ENCODE measurements at places on chromosomes 1 and 21. TPM values are rescaled to one million over a fixed set of nuclear protein-coding genes. Genes with fewer than 3 reads are reported as not detected.

GPR157 gene
- 3.5 TPM for total RNA-seq

DNA sequence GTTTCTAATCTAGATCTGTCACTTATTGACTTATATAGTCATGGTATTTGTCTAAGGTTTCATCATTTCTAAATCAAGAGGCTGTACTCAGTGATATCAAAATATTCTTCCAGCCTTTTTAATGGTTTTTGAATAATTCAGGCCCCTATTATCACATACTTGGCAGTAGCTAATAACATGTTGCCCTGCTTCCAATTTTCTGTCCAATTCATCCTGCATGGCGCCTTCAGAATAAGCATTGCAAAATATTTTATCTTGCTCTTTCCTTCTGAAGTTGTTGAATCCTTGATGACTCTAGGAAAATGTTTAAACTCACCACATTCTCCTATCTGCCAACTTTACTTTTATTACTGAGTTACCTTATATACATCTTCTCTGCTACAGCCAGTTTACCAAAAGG lies 517.2 kb upstream of the B3GALT2 start:
- no peak overlapping the region for H3K4me3 ChIP-seq
- H3K36me3 ChIP-seq, result peaks cover 3% of the 10 kb centered on the region
- no peak for DNase-seq

- H3K36me3 ChIP-seq, result no peaks in the 10 kb centered on the region
- H3K27me3 ChIP-seq, result no peaks in the 10 kb centered on the region
- peaks cover 13% of the 10 kb centered on the region for H3K4me1 ChIP-seq
Measured at GRCh38 chr1:221740993-221741702, 741 bp downstream of the DUSP10 start.

DNA sequence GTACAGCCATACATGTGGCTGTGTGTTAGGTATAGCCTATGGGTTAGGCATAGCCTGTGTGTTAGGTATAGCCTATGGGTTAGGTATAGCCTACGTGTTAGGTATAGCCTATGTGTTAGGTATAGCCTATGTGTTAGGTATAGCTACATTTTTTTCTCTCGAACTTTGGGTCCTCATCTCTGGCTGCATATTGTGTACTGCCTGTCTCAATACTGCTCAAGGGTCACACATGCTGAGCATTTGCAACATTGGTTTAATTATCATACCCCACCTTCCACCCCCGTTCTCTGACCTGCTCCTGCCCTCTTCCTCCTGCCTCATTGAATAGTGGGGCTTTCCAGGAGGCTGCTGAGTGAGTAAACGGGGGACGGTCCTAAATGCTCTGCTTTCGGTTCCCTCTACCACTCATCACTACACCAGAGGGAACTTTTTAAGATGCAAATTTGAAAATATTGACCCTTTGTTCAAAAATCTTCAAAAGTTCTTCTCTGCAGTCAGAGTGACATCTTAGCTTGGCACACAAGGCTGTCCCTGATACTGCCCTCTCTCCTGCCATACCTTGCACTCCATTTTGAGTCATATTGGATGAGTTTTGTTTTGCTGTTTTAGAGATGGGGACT lies 17.8 kb downstream of the OR2B11 start:
- DNase-seq, result no peak
- no peak overlapping the region for H3K27ac ChIP-seq
- no peak overlapping the region for H3K4me3 ChIP-seq
- H3K36me3 ChIP-seq, result no peaks in the 10 kb centered on the region
- H3K4me1 ChIP-seq, result no peaks in the 10 kb centered on the region
- no peaks in the 10 kb centered on the region for H3K27me3 ChIP-seq

DNA sequence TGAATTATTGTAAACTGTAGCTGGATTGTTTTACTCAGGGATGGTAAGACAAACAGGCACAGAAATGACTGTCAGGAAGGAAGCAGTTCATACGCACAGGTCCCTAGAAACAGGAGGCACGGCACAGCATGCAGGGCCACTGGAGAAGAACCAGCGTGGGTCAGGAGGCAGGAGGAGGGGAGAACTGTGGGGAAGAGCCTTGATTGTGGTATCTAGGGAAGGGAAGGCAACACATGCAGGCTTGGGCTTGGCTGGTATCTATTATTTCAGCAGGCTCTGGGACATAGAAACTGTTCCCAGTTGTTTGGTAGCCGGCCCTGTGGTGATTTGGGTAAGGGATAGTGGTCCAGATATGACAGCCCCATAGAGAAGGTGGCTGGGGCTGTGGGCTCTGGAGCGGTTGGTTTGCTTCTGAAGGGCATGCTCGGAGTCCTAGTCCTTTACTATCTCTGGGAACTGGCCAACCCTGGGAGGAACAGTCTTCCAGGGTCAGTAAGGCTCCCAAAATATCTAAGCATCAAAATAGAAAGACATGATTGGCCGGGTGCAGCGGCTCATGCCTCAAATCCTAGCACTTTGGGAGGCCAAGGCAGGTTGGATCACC lies 43.1 kb upstream of the CCSAP start:
- DNase-seq, result no peak
- H3K4me1 ChIP-seq, result no peaks in the 10 kb centered on the region
- H3K27ac ChIP-seq, result no peak overlapping the region
- peaks cover 17% of the 10 kb centered on the region for H3K27me3 ChIP-seq

DNA sequence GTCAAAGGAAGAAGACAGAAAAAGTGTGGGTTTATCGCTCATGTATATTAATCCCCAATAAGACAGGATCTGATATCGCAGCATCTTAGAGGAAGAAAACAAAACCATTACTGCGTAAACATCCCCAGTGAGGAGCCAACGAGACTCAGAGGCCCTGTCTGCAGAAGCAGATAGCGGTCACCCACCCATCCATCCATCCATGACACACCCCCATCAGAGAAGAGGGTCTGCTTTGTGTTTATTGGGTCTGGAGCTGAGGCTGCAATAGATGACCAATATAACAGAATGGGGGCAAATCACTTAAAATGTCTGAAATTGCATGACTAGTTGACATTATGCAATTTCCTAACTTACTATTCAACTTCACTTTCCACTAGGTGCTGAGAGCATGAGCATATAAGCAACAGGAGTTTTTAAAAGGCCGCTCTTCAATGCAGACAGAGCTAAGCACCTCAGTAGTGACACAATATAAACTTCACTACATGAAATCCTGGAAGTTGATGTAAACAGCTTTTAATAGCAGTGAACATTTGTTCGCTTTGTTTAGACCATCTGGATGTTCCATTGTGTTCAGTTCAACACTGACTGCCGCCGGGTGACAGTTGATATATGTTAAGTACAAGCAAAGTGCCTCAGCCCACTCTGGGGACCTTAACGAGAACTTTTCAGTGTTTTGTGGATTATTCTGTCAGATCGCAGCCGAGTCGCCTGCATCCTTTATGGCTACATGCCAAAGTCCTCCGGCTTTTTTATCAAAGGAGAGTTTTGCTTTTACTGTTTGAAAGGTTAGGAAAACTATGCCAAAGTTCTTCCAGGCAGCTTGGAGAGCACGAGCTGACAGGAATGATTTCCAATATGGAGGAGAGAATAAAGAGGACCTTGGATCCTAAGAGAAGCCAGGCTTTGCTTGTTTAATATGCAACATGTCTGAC lies 167.5 kb downstream of the ZNF281 start:
- no peaks in the 10 kb centered on the region for H3K36me3 ChIP-seq
- H3K27me3 ChIP-seq, result peaks cover 30% of the 10 kb centered on the region
- H3K4me3 ChIP-seq, result no peak overlapping the region
- DNase-seq, result no peak
- H3K27ac ChIP-seq, result no peak overlapping the region

- no peaks in the 10 kb centered on the region for H3K27me3 ChIP-seq
- H3K27ac ChIP-seq, result peak overlapping the region; percentile 98
- peaks cover 30% of the 10 kb centered on the region for H3K36me3 ChIP-seq
- peak overlapping the region; percentile 64 for H3K4me3 ChIP-seq
- no peak for DNase-seq
Measured at GRCh38 chr1:92538048-92538412, 51.3 kb upstream of the GFI1 start.

RYR2 gene
- 0.05 TPM for total RNA-seq

DNA sequence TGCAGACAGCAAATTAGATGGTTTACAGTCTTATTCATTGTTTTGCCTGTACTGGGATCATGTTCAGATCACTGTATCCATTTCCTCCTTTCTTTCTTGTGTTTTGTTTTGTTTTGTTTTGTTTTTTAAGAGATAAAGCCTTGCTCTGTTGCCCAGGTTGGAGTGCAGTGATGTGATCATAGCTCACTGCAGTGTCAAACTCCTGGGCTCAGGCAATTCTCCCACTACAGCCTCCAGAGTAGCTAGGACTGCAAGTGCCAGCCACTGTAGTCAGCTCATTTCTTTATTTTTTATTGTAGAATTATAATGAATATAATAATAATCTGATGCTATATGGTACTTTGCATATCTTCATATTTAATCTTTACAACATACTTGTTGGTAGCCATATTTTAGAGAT lies 403.7 kb upstream of the B3GALT2 start:
- H3K27me3 ChIP-seq, result no peaks in the 10 kb centered on the region
- peaks cover 34% of the 10 kb centered on the region for H3K4me1 ChIP-seq
- H3K4me3 ChIP-seq, result no peak overlapping the region
- DNase-seq, result no peak

OR14C36 gene
- not detected for total RNA-seq

DNA sequence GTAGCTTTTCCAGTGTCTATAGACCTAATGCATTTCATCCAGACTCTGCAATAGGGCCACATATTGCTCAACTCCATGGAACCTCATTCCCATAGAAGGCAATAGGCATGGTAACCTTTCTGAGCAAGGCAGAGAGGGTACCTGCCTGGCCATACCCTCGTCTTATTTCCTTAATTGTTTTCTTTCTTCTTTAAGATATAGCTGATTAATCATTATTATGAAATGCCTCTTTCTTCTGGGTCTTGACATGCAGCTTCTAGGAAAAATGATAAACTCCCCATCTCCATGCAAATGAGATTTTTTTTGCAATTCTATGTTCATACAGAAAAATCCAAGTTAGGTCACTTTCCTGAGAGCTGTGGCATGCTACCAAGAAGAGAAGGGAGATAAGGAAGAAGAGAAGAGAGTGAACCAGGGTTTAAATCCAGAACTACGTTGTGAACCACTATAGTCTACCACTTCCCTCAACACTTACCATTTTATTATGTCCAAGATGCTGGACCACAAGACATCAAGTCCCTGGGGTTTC lies 33.0 kb upstream of the IL20 start:
- no peaks in the 10 kb centered on the region for H3K36me3 ChIP-seq
- no peak overlapping the region for H3K27ac ChIP-seq
- peaks cover 35% of the 10 kb centered on the region for H3K27me3 ChIP-seq
- H3K4me1 ChIP-seq, result peaks cover 47% of the 10 kb centered on the region
- no peak overlapping the region for H3K4me3 ChIP-seq

DNA sequence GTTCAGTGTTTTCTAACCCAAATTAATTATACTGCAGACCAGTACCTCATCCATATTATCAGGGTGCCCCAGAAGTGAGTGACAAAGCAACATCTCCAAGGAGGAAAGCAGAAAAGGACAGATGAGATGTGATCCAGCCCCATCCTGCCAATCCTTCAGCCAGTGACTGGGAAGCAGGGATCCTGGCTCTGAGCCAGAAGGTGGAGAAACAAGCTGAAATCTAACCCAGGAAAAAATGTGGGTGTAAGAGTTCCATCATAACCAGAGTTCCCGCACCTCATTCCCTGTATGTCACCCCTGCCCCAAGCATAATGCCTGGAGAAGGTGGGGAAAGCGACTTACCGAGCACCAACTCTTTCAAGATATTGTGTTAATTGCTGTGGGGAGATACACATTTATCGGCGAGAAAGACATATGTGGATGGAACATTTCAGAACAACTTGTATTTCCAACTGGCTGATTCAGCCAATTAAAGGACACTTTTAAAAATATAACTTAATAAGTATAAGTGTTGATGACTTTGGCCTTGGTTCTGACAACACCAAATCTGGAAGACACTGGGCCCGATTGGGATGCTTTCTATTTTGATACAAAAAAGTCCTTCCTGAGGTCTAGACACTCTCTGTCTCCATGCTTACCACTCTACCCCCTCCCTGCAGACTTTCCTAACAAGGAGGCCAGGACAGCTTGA lies 14.9 kb downstream of the PLEKHA6 start:
- no peaks in the 10 kb centered on the region for H3K4me1 ChIP-seq
- no peak for DNase-seq
- no peak overlapping the region for H3K4me3 ChIP-seq
- peaks cover 15% of the 10 kb centered on the region for H3K27me3 ChIP-seq

DNA sequence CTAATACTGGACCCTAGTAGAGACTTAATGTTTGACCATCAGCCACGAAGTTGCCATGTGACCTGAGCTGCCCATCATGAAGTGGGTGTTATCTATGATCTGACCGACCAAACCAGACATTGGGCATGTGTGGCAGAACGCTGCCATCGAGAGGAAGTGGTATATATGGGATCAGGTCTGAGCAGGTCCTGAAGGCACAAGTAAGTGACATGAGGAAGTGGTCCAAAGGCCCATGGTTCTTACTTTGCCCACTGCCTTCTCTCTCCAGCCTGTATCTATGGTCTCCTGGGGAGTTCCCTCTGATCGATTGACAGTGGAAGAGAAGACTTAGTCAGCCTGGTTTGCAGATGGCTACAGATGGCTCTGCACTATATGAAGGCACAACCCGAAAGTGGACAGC lies 7.9 kb downstream of the SPSB1 start:
- H3K27ac ChIP-seq, result no peak overlapping the region
- no peaks in the 10 kb centered on the region for H3K27me3 ChIP-seq
- H3K4me3 ChIP-seq, result no peak overlapping the region

GRCh38 chr1:168977618-168978017 lies 128.9 kb upstream of the ATP1B1 start:
- H3K4me3 ChIP-seq, result no peak overlapping the region
- no peaks in the 10 kb centered on the region for H3K4me1 ChIP-seq
- no peak overlapping the region for H3K27ac ChIP-seq
- H3K27me3 ChIP-seq, result peaks cover 2% of the 10 kb centered on the region

S100A13 gene
- total RNA-seq, result 6.1 TPM

PLEKHN1 gene
- 8.2 TPM for total RNA-seq

GRCh38 chr1:183148599-183148998 lies 37.5 kb upstream of the LAMC2 start:
- no peak overlapping the region for H3K4me3 ChIP-seq
- DNase-seq, result no peak
- no peak overlapping the region for H3K27ac ChIP-seq
- H3K27me3 ChIP-seq, result peaks cover 3% of the 10 kb centered on the region
- H3K36me3 ChIP-seq, result no peaks in the 10 kb centered on the region

PADI2 gene
- total RNA-seq, result not detected
